ENCODE measurements at places on chromosomes 7 and 10. TPM values are rescaled to one million over a fixed set of nuclear protein-coding genes. Genes with fewer than 3 reads are reported as not detected.
A peak's percentile ranks its signal among the peaks of the same experiment; 100 is the strongest.

The GIMAP8 gene
- 13.7 TPM for total RNA-seq

The IFIT1 gene
- total RNA-seq, result 0.69 TPM

The ZNF680 gene
- total RNA-seq, result 15.0 TPM

The ETV1 gene
- 1.1 TPM for total RNA-seq

The OIT3 gene
- total RNA-seq, result not detected

The NAT16 gene
- total RNA-seq, result not detected

The CFTR gene
- total RNA-seq, result not detected

The TAS2R16 gene
- not detected for total RNA-seq

GRCh38 chr7:28573651-28574301, 161.5 kb downstream of the CREB5 start:
- DNase-seq, result no peak

DNA sequence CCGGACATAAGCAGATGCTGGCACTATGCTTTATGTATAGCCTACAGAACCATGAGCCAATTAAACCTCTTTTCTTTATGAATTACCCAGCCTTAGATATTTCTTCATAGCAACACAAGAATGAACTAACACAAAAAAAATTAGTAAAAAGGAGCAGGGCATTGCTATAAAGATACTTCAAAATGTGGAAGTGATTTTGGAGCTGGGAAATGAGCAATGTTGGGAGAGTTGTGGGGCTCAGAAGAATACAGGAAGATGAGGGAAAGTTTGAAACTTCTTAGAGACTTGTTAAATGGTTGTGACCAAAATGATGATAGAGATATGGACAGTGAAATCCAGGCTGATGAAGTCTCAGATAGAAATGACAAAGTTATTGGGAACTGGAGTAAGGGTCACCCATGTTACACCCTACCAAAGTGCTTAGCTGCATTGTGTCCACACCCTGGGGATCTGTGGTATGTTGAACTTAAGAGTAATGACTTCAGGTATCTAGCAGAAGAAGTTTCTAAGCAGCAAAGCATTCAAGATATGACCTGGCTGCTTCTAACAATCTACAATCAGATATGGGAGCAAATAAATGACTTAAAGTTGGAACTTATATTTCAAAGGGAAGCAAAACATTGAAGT, 24.2 kb downstream of the PNLIPRP3 start:
- no peak for DNase-seq

DNA sequence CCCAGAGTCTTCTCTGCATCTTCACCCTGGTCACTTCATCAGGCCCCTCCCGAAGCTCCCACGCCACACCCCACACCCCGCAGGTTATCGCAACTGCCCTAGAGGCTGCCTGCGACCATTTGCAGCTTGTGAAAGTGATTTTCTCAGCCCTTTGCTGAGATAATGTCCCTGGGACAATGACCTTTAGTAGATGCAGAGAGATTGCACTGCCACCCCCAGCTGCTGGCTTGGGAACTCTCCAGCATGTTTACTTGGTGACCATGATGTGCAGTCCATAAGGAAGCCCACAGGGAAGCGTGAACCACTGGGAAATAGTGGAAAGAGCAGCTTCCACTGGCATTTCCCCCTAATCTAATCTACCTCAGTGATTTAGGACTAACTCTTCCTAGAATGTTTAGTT, 97.3 kb downstream of the WNT2 start:
- no peak for DNase-seq

- DNase-seq, result no peak
These were observed 47.6 kb downstream of the SLIT1 start for GRCh38 chr10:97138174-97138573.

DNA sequence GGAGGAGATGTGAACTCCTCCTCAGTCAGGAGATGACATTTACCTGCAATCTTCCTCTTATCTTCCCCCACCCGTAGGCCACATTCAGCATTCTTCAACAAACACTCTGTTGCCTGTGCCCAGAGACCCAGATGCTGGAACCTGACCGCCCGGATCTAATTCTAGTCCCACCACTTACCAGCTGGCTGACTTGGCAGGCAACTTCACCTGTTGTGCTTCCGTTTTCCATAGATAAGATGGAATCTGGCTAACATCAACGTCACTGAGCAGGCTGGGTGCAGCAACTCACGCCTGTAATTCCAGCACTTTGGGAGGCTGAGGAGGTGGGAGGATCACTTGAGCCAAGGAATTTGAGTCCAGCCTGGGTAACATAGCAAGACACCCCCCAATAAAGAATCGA, 21.3 kb upstream of the FXYD4 start:
- no peak for DNase-seq

DNA sequence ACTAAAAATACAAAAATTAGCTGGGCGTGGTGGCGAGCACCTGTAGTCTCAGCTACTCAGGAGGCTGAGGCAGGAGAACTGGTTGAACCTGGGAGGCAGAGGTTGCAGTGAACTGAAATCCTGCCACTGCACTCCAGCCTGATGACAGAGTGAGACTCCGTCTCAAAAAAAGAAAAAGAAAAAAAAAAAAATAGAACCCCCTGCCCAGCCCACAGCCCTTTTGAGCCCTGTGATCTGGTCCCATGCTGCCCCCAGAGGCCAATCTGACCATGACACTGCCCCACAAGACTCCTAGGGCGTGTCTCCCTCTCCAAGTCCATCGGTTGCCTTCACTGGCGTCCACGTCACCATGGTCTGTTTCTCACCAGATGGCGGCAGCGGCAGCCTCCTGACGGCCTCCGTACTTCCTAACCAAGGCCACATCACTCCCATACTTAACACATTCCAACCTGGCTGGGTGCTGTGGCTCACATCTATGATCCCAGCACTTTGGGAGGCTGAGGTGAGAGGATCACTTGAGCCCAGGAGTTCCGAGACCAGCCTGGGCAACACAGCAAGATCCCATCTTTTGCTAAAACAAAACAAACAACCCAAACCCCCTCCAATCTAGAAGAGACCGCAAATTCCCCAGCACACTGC, 18.0 kb downstream of the STX1A start:
- no peak for DNase-seq

DNA sequence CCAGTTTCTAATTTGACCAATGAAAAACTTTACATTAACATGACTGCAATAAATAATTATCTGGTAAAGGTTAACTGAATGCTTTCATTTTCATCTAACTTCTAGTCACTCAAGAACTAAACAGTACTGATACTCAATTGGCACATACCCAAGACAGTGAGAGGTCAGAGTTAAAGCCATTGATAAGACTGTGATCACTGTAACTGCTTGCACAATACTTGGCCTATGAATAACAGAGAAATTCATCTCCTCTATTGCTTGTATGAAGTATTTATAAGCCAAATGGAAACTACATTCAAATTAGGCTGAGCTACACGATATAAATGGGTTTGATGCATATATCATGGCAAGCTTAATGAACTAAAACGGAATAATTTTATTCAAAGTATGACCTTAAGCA, 43.0 kb downstream of the HERC4 start:
- no peak for DNase-seq

DNA sequence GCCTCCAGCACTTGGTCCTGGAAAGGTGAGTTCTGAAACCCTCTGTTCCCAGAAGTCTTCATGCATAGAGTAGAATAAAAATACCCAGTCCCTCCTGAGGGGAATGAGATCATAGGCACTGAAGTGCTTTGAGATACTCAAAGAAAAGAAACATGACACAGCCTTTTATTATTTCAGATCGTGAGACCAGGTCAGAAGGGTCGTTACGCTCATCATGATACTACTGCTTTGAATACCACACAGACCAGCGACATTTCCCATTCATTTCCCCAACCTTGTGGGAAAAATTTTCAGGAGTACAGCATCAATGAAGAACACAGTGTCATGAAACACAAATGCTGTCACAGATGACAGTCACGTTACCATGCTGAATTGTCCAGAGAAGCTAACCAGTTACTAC, 15.0 kb downstream of the CLRN3 start:
- DNase-seq, result no peak

- DNase-seq, result peak; percentile 67
These were observed 10.0 kb downstream of the HHEX start for GRCh38 chr10:92699518-92700381.

DNA sequence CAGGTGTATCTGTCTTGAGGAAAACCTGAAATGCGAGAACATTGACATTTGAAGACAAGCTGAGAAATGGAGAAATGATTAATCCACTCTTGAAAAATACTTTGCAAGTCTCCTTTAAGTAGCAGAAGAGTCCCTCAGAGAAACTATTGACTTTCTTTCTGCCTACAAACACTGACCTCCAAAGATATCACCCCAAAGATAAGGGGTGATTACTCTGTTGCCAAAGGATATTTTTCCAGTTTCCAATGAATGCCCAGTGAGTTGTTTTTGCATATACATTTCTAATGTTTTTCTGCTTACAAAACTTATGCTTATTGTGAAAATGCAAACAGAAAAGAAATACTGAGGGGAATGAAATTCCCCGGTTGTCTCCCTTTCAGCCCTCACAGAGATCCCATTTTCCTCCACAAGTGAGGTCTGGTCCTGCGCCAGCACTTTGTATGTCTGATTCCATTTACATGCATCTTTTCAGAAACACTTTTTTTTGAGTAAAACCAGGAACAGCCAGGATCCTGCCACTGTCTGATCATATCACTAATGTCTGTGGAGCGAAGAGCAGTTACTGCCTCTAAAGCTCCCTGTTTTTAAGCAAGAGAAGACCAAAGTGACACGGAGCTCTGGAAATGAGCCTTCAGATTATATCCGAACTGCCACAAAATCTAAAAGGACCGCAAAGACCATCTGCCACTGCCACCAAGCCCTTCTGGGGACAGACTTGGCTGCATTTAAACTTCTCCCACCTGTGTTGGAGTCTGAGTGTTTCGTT, 82.9 kb upstream of the PDCD4 start:
- no peak for DNase-seq

GRCh38 chr10:132648072-132648850, 110.7 kb downstream of the INPP5A start:
- DNase-seq, result peak; percentile 18

DNA sequence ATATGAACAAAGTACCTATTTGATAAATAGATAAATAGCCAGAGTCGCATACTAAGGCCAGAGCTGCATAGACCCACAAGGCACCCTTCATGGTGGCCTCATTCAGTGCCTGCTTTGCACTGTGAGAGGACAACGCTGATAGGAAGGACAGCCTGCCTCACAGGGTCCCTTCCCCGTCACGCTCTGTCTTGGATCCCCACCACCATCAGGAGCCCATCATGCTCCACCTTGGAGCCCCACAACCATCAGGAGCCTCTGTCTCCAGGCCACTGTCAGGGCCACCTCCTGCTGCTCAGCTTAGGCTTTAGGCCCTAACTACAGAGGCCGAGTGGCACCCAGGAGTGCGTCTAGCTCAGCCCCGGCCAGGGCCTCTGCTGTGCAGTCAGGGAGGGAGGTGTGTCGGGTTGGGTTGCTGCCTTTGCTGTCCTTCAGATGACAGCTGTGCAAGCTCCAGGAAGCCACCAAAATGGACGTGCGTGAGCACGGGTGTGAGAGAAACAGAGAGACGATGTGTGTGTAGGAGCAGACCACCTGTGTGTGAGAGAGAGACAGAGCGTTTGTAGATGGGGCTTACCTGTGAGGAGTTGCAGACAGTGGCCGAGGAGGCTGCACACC, 516.9 kb downstream of the GLRX3 start:
- no peak for DNase-seq

DNA sequence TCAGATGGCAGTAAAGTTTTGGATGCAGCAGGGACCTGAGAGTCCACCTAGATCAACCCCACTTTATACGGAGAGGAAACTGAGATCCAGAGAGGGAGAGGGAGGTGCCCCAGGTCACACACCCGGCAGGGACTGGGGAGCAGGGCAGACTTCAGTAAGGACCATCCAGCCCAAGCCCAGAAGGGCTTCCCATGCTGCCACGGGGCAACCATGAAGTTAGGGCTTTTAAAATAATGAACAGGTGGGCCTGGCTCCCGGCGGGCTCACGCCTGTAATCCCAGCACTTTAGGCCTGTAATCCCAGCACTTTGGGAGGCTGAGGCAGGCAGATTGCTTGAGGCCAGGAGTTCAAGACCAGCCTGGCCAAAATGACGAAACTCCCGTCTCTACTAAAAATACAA, 98.5 kb downstream of the HIP1 start:
- DNase-seq, result no peak

- DNase-seq, result no peak
These were observed 120.7 kb downstream of the TES start for GRCh38 chr7:116331020-116331419.

- DNase-seq, result no peak
These were observed 123.9 kb downstream of the TNS3 start for GRCh38 chr7:47458057-47458456.

DNA sequence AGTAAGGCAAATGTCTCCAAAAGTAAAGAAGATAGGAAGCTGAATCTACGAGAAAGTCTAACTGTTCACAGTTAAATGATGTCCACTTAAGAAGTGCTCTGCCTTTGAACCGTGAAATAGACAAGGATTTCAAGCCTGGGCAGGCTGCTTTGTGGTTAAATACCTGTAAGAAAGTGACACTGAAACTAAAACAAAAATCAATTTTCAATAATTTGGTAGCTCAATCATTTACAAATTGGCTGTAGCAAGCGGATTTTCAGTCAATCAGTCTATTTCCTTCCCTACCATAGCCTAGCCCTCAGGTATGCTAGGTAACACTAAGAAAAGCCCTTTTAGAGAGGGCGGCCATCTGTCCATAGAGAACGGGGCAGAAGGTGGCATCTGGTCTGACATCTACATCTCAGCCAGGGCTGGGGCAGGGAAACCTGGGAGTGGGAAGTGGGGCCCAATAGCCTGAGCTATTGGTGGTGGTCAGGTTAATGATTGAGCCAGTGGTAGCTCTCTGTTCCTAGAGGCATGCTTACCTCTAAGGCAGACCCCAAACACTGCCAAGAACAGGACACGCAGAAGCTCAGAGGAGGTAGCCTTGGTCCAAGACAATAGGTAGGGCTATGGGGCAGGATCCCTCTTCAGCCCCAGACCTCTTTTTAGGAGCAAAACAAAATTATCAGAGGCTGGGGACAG, 223.2 kb downstream of the CCSER2 start:
- DNase-seq, result no peak

- DNase-seq, result no peak
These were observed 8.9 kb upstream of the CH25H start for GRCh38 chr10:89216056-89216455.

DNA sequence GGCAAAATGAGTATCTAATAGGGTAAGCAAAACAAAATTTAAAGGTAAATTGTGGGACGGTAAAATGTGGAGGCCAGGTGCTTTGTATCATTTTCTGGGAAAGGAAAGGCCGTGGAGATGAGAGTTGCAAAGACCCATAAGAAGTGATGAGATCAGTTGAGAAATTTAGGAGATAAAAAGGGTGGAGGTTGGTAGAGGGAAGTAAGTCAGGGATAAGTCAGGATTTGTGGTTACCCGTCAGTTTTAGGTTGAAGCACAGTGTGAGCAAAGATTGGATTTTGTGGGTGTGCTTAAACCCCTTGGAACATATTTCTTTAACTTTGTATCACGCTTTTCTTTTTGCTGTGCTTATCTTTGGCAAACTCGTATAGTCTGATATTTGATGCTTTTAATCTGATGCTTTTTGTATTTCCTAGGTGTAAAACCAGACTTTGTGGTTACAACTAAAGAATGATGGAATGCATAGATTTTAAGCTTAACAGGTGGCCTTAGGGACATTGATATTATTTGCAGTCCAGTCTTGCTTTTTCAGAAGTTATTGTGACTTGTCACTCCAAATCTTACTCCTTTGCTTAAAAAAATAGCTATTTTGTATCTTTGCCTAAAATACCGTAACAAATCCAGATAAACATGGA, 1.2 kb downstream of the BTRC start:
- no peak for DNase-seq

GRCh38 chr7:22723637-22724036, 3.4 kb upstream of the IL6 start:
- no peak for DNase-seq

All from natural killer cell treated with Interleukin-12 subunit alpha and Interleukin-12 subunit beta and Interleukin-15 and Interleukin-18, amount 100 ng/mL, for 72 hours (primary cell).